ENCODE measurements at places on chromosomes 12 and 14. TPM values are rescaled to one million over a fixed set of nuclear protein-coding genes. Genes with fewer than 3 reads are reported as not detected.

- DNase-seq: no peak
- H3K4me3 ChIP-seq: no peak overlapping the region
- H3K27ac ChIP-seq: no peak overlapping the region
- H3K36me3 ChIP-seq: no peaks in the 10 kb centered on the region
These were observed 391.7 kb downstream of the TMEM117 start for GRCh38 chr12:44227616-44228015.

DNA sequence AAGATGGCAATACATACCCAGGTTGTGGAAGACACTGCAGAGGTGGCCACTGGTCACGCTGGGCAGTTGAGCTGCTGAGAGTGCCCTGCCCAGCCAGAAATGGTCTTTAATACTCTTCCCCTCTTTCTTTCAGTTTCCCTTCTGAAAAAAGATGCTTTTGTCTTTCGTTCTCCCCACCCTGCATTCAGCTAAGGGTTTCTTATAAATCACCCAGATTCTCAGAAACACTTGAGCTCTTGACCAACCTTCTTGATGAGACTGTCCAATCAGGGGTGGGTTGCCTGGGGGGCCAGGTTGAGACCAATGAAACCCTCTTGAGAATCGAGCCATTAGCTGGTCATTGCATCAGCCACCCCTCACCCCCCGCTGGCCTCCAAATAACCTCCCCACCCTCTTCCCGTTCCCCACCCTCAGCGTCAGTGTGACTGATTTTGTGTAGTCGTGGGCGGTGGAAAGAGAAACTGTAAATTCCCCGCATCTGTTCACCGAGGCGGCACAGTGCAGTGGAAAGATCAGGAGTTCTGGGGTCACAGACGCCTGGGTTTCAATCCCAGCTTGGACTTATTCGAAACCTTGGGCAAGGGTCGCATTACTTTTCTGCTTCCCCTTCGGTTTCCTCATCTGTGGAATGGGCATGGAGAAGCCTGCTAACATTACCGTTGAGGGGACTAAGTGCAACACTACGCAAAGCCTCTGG lies 52.3 kb downstream of the SLC25A47 start:
- peak overlapping the region; percentile 88 for H3K4me3 ChIP-seq
- H3K4me1 ChIP-seq: peaks cover 44% of the 10 kb centered on the region

DNA sequence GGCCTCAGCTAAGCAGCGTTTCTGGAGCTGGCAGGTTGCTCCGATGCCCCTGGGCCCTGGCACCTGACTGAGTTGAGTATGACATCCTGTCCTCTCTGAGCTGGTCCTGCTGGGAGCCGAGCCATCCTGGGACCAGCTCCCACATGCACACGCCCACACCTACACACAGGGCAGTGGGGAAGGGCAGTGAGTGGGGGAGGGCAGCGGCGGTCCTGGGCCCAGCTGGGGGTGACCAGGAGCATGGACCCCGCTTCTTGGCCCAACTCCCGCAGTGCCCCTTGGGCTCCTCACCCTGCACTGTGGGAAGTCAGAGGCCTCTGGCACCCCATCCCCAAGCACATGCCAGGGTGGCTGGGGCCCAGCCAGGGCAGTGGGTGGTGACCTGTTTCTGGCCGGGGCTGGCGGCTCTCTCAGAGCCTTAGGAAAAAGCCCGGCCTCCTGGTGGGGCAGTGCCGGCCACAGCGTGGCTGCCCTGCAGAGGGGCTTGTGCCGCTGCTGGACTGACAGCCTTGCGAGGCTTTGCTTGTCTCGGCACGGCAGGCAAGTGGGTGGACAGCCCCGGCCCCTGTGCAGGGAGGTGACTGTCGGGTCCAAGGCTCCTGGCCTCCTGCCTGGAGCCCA lies 5.9 kb upstream of the CRIP2 start:
- no peaks in the 10 kb centered on the region for H3K4me1 ChIP-seq
- no peak for DNase-seq
- H3K36me3 ChIP-seq: no peaks in the 10 kb centered on the region
- no peak overlapping the region for H3K27ac ChIP-seq
- H3K4me3 ChIP-seq: no peak overlapping the region

GRCh38 chr12:32423559-32423958 lies 24.2 kb downstream of the FGD4 start:
- no peaks in the 10 kb centered on the region for H3K4me1 ChIP-seq
- no peak overlapping the region for H3K27ac ChIP-seq
- peaks cover 4% of the 10 kb centered on the region for H3K36me3 ChIP-seq
- no peak overlapping the region for H3K4me3 ChIP-seq
- peaks cover 5% of the 10 kb centered on the region for H3K27me3 ChIP-seq

DNA sequence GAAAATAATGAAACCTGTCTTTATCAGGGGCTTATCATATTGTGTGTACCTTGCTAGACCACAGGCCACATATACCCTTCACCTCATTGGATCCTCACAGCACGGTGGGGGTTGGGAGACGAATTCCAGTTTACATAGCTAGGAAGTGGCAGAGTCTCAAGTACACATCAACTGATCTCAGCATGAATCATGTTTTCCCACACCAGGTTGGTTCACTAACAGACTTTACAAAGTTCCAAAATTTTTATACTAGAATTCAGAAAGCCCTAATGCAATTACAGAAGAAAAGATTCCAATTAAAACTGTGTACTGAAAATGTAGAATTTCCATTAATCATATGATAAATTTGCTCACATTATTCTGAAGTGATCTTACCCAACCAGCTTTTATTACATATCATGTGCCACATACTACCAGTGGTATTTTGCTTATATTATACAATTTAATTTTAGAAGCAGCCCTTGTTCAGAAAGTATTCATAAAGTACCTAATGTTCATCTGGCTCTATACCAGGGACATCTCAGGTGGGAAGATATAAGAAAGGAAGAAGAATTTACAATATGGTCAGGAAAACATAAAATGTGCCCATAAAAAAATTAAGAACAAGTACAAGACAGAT lies 196.2 kb downstream of the ITPR2 start:
- no peak overlapping the region for H3K27ac ChIP-seq
- peaks cover 7% of the 10 kb centered on the region for H3K4me1 ChIP-seq
- H3K27me3 ChIP-seq: no peaks in the 10 kb centered on the region
- DNase-seq: no peak
- H3K4me3 ChIP-seq: no peak overlapping the region

DNA sequence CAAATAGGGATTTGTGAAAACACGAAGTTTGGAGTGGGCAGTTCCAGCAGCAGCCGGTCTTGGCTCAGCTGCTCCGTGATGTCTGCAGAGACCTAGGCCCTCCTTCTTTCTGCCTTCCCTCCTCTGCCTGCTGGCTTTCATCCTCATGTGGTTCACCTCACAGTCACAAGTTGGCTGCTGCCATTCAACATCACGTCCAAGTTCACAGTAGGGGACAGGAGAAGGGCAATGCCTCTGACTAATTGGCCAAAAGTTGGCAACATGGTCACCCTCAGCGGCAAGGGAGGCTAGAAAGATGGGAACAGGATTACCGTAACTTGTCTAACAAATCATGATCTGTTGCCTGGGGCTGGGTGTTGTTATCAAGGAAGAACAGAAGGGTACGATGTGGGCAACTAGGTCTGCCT lies 7.8 kb upstream of the CACNA2D4 start:
- no peak overlapping the region for H3K4me3 ChIP-seq
- H3K27ac ChIP-seq: no peak overlapping the region
- no peaks in the 10 kb centered on the region for H3K36me3 ChIP-seq
- H3K4me1 ChIP-seq: peaks cover 19% of the 10 kb centered on the region

Gene OR4N2
- total RNA-seq: not detected

DNA sequence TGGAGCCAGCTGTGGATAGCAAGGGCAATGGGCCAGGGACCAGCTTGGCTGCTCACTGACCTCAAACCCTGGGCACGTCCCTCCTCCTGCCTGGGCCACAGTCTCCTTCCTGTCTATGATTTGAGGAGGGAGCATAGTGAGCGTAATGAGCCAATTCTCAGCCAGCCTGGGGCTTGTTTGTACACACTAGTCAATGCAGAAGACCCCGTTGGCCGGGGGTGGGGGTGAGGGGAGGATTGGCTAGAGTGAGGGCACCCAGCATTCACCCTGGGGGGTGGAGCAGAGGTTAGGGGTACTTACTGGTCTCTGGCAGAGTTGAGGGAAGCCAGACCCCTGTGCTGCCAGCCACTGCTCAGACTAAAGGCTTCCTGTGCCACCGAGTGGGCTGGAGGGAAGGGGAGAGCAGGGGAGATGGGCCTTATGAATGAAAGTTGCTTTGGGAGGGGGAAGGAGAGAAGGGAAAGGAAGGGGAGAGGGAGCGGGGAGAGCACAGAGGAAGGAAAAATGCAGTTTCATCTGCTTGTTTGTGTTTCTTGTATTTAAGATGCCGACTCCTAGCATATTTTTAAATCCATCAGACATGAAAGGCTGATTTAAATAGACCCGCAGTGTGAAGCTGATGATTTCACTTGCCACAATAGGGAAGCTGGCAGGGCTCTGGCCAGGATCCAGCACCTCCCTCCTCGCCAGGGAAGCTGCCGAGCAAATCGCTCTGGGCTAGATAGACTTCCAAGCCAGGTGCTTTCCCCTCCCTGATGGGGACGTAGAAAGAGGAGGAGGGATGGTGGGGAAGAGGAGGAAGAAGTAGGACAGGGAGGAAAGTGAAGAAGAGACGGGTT lies 114.0 kb downstream of the PRMT8 start:
- peaks cover 9% of the 10 kb centered on the region for H3K36me3 ChIP-seq
- DNase-seq: no peak
- peaks cover 3% of the 10 kb centered on the region for H3K4me1 ChIP-seq

- DNase-seq: no peak
- no peak overlapping the region for H3K27ac ChIP-seq
- no peak overlapping the region for H3K4me3 ChIP-seq
- peaks cover 13% of the 10 kb centered on the region for H3K36me3 ChIP-seq
- H3K27me3 ChIP-seq: no peaks in the 10 kb centered on the region
These were observed 264.4 kb downstream of the EFCAB11 start for GRCh38 chr14:89690139-89690538.

GRCh38 chr14:47186486-47186885 lies 488.9 kb downstream of the MDGA2 start:
- H3K4me1 ChIP-seq: no peaks in the 10 kb centered on the region
- DNase-seq: no peak
- H3K27ac ChIP-seq: no peak overlapping the region
- no peaks in the 10 kb centered on the region for H3K36me3 ChIP-seq

DNA sequence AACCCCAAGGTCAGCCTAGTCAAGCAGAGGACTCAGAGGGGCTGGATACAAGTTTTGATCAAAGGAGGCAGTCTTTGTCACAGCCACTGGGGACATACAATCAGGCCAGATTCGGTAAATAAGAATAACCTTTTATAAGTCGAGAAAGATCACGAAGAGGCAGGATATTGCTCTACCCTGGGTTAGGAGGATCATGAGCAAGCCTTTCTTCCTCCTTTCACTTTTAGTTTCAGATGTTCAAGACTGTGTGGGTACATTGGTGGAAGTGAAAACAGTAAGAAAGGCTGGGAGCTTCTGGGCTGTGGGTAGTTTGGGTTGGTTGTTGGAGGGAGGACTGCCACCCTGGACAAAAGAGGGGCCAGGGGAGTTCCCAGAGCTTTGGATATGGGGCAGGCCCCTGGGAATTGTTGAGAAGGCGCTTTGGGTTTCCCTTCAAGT lies 127.7 kb downstream of the SNAPC1 start:
- DNase-seq: peak; percentile 43
- peaks cover 12% of the 10 kb centered on the region for H3K36me3 ChIP-seq
- peak overlapping the region; percentile 89 for H3K27ac ChIP-seq
- H3K4me1 ChIP-seq: peaks cover 19% of the 10 kb centered on the region
- peak overlapping the region; percentile 47 for H3K4me3 ChIP-seq
- peaks cover 18% of the 10 kb centered on the region for H3K27me3 ChIP-seq

Gene KERA
- total RNA-seq: not detected
